ENCODE measurements at places on chromosomes 6 and 20.

- no peak for DNase-seq
Observed at GRCh38 chr20:24667689-24668383, 198.4 kb downstream of the SYNDIG1 start.

GRCh38 chr6:43671011-43671800, 16.4 kb downstream of the MRPS18A start:
- DNase-seq: no peak

GRCh38 chr6:37871616-37872372, 52.3 kb downstream of the ZFAND3 start:
- DNase-seq: no peak

GRCh38 chr6:35569011-35569461, 56.3 kb upstream of the TULP1 start:
- DNase-seq: peak; percentile 29

- DNase-seq: no peak
Observed at GRCh38 chr6:37168163-37168758, 1.7 kb upstream of the PIM1 start.

DNA sequence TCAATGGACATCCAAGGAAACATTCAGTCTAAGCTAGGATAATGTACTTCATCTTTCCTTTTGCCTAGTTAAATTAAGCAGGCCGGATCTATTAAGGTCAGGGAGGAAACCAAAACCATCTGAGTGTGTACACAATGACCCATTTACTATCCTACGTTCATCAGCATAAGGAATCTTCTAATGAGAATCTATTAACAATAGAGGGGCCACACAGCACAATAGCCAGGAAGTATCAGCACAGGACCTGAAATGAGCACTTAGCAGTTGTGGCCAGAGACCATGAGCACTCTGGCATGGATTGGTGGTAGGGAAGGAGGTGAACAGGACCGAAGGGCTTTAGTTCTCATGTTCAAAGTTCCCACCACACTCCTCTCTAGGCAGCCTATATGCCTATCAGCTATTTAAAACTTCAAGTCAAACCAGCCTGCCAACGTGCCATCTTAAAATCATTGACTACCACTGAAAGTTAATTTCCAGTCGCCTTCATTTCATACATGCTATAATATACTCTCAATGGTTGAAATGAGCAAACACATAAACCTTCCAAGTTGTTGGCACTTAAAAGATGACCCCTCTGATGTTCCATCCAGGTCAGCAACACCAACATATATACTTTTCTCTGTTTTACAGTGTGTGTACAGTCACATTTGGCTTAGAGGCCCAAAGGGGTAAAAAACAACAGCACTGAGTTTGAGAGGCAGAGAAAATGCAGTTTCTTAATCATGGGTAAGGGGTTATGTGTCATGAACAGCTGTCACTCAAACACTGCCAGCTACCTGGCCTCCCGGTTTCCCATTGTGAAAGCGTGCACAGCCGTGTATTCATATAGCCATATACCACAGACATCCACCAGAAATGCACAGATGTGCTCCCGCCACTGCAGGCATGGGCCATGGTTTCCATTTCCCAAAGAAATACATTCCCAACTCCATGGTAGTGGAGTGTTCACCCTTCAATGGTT, 184.3 kb downstream of the TBXT start:
- no peak for DNase-seq

- DNase-seq: no peak
Observed at GRCh38 chr20:6606651-6607050, 160.8 kb upstream of the BMP2 start.

- no peak for DNase-seq
Observed at GRCh38 chr20:47343007-47343472, 13.5 kb downstream of the ZMYND8 start.

DNA sequence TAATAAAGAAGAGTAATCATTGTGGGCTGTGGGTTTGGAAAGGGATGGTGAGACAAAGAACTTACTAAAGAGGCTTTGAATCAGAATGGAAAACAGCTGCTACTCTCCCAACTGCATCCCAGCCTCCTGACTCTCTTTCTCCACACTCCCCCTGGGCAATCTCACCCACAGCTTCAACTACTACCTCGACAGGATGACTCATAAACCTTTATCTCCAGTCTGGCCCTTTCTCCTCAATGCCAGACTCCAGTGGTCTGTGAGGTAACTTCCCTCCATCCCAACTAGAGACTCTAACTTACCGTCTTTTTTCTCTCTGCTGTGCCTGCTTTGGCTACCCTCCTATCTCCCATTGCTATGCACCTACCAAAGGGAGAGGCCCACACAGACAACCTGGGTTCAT, 135.3 kb upstream of the RREB1 start:
- DNase-seq: no peak

- DNase-seq: no peak
Observed at GRCh38 chr6:16240589-16241320, 2.4 kb downstream of the GMPR start.

- no peak for DNase-seq
Observed at GRCh38 chr6:25793970-25794369, 37.9 kb downstream of the SLC17A1 start.

DNA sequence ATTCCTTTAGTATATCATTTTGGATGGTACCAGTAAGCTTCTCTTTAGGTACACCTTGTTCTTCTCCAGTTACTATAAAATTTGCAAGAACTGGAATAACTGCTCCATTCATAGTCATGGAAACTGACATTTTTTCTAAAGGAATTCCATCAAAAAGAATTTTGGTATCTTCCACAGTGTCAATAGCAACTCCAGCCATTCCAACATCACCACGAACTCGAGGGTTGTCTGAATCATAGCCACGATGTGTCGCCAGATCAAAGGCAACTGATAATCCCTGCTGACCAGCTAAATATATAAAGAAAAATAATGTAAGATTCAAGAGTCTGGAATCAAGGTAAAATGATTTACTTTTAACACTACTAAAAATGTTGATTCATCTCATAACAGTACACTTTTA, 5.3 kb downstream of the MMUT start:
- DNase-seq: no peak

GRCh38 chr6:54876871-54877270, 30.3 kb downstream of the FAM83B start:
- DNase-seq: no peak

GRCh38 chr6:40743226-40743625, 156.1 kb upstream of the LRFN2 start:
- no peak for DNase-seq

DNA sequence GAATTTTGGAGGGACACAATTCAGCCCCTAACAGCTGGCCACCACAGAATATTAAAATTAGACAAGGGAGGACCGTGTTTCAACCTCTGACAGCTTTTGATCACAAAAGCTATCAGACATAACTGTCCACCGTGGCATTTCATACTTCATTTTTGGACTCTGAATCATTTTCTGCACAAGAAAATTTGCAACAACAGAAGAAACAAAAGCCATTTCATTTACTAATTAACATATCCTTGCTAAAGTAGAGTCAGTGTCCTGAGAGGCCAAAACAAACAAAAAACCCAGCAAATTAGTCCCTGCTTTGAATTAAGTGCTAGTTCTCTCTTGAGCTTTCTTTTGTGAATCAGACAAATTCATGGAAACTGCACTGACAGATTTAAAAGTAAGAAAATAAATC, 17.6 kb upstream of the COL12A1 start:
- no peak for DNase-seq

DNA sequence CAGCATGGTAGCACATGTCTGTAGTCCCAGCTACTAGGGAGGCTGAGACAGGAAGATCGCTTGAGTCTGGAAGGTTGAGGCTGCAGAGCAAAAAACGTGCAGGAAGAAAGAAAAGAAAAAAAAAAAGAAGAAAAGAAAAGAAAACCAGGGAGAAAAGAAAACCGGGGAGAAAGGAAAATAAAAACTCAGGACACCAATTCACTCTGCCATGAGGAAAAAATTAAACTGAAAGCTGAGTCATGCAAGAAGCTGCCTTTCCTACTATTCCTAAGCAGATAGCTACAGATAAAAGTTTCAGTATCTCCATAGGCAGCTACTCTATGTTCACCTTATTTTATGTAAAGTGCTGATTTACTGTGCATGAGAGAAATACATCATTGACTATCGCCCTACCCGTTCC, 10.5 kb downstream of the PTGIS start:
- no peak for DNase-seq

GRCh38 chr6:10409731-10410206, 5.1 kb downstream of the TFAP2A start:
- DNase-seq: no peak

DNA sequence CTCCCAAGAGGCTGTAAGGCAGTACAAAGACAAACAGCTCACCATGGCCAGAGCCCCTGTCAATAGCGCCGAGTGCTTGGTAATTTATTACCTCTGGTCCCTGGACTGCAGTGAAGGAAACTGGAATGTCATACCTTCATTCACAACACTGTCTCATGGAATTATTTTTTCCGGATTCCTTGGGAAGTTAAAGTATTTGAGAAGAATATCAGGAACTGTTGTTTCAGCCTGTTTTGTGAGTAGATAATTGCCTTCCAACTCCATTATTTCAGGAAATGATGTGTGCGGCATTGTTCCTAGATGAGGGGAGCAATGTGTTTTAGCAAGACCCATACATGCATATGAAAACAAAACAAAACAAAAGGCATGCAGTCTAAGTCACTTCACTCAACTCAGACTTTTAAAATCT, 64.0 kb downstream of the BLOC1S5 start:
- DNase-seq: no peak

GRCh38 chr20:1440024-1440423, 26.6 kb downstream of the NSFL1C start:
- DNase-seq: peak; percentile 19

- no peak for DNase-seq
Observed at GRCh38 chr6:54050750-54051149, 60.5 kb upstream of the MLIP start.

- no peak for DNase-seq
Observed at GRCh38 chr6:117558818-117559217, 43.5 kb downstream of the GOPC start.

DNA sequence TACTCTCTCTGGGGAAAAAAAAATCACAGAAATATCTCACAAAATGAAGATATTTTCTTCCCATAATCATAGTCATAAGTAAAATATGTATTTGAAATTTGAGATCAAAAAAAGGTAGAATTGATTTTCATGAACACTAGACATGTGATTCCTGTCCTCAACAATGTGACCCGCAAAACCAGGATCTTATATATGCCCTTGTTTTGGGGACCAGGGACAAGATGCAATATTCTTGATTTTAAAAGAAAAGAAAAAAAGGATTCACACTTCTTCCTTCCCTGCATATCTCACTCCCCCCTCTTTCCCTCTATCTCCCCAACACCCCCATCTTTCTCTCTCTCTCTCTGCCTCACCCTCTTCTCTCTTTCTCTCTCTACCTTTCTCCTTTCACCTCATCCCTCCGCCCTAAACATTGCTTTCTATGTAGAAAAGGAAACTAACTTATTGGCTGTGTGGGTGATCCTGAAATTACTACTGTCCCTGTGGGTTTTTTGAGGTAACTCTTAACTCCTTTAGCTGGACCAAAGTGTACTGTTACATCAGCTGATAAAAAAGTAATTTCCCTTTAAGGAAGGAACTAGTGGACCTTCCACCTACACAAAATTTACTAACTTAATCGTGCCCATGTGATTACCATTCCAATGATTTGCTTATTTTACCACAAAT, 85.6 kb downstream of the AIG1 start:
- DNase-seq: no peak

DNA sequence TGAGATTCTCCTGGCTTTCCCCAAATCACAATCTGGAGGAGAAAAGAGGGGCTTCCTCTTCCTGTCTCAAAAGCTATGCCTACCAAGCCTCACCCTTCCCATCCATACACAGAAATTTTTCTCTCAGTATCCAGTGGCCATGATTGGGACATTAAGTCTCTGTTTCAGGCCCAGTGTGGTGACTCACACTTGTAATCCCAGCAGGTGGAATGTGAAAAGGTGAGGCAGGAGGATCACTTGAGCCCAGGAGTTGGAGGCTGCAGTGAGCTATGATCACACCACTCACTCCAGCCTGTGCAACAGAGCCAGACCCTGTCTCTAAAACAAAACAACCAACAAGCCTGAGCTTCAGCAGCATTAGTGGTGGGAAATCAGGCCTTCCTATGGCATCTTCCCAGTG, 210.0 kb downstream of the OGFRL1 start:
- no peak for DNase-seq
